RKO (cell line): ENCODE measurements at places on chromosomes 6 and 20.

GRCh38 chr6:56899753-56900152 lies 55.2 kb upstream of the BEND6 start:
- no peak for DNase-seq

DNA sequence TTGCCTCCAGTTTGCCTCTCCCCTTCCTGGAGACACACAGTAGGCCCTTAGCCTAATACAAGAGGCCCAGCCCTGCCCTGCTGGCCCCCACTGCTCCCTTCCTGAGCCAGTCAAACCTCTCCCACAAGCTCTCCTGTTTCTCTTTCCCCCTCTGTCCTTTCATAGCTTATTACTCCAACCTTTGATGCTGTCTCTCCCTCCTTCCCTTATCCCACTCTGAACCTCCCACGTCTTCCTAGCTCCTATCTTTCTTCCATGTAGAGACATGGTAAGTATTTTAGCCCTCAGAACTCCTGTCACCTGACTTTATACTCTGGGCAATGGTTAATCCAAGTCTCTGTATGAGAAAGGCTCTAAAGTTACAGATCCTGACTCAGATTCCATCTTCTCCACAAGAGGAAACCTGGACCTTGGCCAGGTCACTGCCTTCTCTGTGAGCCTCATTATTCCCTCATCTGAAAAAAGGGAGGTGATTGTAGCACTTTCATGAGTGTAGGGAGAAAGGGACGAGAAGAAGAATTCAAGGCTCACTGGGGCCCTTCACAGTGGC lies 6.7 kb downstream of the TGIF2 start:
- DNase-seq: peak; percentile 24

DNA sequence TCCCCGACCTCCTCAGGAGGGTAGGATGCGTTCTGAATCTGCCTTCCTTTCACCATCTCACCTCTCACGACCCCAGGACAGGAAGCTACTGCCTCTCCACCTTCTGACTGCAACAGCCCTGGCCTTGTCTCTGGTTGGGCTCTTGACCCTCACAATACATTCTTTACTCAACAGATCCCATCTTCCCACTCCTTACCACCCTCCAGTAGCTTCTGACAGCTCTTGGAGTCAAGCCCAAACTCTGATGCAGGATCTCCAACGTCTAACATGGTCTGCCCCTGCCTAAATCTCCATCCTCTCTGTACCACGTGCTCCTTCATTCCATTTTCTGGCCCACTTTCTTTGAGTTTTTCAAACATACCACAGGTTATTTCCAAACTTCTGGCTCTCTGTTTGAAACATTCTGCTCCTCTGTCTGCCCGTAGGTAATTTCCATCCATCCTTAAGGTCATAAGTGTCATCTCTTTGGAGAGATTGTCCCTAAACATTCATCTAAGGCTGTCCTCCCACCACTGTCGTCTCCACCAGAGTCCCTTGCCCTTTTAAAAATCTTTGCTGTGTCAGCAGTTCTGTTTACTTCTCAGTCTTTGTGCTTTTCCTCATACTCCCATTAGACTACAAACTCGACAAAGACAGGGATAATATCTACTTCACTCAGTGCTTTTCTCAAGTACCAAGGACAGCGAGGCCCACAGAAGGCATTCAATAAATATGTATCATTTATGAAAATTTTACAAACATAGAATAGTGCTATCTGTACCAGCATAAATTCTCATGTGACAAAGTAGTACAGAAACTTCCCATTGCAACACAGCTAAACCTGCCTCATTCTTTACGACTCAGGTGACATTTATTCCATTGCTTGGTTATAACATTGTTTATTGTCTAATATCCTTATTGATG lies 73.6 kb downstream of the BCAS1 start:
- no peak for DNase-seq

DNA sequence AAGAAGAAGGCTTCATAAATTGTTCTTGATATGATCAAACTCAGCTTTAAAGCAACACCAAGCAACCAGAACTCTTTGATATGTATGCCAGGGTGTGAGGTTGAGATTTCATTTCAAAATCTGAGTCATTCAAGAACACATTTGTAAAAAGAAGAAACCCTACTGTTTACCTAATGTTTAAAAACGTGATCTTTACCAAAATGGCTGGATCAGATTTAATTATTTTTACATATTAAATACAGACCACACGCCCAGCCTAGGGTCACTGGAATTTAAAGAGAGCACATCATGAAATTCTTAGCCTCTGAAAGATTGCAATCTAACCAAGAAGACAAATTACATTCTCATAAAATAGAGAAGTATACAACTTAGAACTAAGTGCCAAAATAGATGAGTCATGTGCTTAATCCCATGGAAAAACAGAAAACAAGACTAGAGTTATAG lies 206.8 kb upstream of the SMLR1 start:
- DNase-seq: no peak

- DNase-seq: no peak
Observed at GRCh38 chr6:33628401-33628964, 7.4 kb downstream of the ITPR3 start.

GRCh38 chr6:127686084-127686483 lies 109.1 kb downstream of the C6orf58 start:
- DNase-seq: no peak

DNA sequence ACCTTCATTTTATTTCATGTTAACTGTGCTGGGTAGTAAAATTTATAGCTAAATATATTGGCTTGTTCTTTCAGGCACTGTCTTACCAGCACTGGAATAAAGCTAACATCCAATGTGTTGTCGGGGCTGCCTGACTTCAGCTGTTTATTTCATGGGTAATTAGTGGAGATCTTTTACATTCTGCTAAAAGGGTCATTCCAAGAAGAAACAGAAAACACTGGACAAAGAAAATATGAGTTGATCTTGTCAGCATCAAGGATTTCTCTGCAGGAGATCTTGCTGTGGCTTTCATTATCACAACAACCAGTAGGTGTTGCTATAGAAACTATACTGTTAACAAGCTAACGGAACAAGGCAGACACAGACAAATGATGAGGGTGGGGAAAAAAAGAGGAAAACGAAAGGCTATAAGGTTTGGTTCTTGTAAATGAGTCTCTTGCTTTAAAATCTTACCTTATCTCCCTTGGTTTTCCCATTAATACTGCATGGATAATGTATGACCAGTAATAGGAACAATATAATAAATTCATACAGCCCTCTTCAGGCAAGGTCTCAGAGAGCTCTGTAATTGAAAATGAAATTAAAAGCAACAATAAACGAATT lies 206.8 kb downstream of the SIM1 start:
- peak; percentile 54 for DNase-seq

- no peak for DNase-seq
Observed at GRCh38 chr6:36241728-36242127, 28.1 kb upstream of the PNPLA1 start.

GRCh38 chr6:54515713-54516112 lies 207.5 kb downstream of the TINAG start:
- DNase-seq: no peak

DNA sequence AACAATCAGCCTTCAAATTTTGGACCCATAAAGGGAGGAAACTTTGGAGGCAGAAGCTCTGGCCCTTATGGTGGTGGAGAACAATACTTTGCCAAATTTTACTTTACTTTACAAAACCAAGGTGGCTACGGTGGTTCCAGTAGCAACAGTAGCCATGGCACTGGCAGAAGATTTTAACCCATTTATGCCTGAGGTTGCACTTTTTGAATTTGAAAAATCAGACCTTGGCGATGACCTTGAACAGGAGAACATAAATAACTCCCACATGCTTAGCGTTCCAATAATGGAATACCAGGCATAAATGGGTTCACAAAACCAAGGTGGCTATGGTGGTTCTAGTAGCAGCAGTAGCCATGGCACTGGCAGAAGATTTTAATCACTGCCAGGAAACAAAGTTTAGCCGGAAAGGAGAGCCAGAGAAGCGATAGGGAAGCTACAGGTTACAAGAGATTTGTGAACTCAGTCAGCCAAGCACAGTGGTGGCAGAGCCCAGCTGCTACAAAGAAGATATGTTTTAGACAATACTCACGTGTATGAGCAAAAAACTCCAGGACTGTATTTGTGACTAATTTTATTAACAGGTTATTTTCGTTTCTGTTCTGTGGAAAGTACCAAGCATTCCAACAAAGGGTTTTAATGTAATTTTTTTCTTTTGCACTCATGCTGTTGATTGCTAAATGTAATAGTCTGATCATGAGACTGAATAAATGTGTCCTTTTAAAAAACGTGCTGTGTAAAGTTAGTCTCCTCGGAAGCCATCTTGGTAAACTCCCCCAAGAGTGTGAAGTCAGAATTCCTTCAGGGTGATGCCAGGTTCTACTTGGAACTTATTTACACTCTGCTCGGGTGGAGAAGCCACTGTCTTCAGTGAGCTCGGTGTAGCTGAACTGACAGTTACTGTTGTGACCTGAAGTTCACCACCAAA lies 6.7 kb downstream of the SFT2D1 start:
- DNase-seq: no peak

GRCh38 chr6:64988148-64988547 lies 718.9 kb downstream of the EYS start:
- DNase-seq: no peak

DNA sequence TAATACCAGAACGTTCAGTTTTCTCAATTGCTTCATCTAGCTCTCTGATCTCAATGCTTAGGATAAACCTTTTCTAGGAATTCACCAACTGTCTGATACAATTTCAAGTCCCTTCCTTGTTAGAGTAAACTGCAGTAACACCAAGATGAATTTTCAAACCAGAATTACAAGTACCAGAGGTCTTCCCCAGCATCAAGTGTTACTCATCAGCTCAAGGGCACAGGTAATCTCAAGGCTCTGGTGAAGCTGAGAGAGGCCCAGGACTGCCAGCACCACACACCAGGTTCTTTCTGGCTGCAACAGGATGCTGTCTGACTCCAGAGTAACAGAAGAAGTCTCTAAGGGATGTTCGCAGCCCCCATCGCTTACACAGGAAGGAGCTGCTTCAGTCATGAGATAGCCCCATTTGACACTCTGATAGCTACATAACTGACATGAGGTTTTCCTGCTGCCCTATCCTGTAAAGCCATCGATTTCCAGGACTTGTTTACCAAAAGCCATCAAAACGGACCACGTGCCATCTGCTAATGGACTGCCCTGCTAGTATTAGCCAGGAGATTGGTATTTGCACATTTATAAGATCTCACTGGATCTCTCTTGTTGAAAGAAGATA lies 549.4 kb downstream of the UTRN start:
- DNase-seq: no peak

DNA sequence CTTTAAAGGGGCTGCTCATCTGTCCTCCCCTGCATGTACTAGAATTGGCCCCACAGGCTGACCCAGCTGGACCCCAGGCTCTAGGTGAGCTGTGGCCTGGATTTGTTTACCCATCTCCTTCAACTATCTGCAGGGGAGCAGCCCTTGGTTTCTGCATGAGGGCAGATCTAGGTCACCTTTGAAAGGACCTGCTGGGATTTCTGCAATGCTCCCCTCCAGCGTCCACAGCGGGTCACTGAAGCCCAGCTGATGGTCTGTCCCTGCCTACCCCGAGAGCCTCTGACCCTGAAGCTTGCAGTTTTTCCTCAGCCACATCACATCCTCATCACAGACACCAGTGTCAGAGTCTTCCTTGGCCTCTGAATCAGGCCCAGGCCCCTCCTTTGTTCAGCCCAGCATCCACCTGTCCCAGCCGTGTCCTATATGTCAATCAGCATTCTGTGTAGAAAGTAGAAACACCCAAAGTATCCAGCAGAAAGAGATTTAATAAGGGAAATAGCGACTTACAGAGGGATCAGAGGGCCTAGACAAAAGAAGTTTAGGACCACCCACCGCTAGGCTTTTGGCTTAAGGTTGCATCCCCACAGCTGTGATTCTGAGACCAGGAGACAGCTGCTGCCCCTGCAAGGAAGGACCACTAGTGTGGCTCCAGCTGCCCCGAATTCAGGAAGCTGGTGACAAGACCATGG lies 243.1 kb downstream of the LRFN2 start:
- no peak for DNase-seq
